ENCODE measurements at places on chromosomes 6 and 20.

GRCh38 chr6:24051942-24052589 is 73.9 kb upstream of the NRSN1 start:
- DNase-seq: no peak

- DNase-seq: no peak
Observed at GRCh38 chr6:9539231-9539755, 875.6 kb downstream of the TFAP2A start.

- no peak for DNase-seq
Observed at GRCh38 chr6:351011-351866, 40.3 kb upstream of the IRF4 start.

- no peak for DNase-seq
Observed at GRCh38 chr6:81788748-81789147, 36.3 kb upstream of the TENT5A start.

All from GM12865 (cell line).